Heart left ventricle (tissue), 16 donors: ENCODE measurements at places on chromosomes 5 and 9. TPM values are rescaled to one million over a fixed set of nuclear protein-coding genes. Genes with fewer than 3 reads are reported as not detected.

DNA sequence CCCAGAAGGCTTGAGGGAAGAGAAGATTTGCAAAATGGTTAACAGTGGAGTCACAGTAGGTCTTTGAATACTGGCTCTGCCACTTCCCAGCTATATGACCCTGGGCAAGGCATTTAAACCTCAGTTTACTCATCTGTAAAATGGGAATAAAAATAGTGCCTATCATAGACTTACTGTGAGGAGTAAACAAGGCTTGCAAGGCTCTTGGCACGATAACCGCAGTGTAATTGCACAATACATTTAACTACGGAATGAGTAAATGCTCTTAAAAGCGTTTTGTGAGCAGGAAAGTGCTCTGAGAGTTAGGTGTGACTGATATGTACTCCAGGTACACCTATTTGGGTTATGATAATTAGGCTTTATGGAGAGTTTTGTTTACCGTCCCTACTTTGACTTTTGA is 8.4 kb downstream of the SLC36A3 start:
- no peak for DNase-seq

GRCh38 chr5:141618030-141618803 is 583 bp downstream of the DIAPH1 start:
- DNase-seq: peak; percentile 44

DNA sequence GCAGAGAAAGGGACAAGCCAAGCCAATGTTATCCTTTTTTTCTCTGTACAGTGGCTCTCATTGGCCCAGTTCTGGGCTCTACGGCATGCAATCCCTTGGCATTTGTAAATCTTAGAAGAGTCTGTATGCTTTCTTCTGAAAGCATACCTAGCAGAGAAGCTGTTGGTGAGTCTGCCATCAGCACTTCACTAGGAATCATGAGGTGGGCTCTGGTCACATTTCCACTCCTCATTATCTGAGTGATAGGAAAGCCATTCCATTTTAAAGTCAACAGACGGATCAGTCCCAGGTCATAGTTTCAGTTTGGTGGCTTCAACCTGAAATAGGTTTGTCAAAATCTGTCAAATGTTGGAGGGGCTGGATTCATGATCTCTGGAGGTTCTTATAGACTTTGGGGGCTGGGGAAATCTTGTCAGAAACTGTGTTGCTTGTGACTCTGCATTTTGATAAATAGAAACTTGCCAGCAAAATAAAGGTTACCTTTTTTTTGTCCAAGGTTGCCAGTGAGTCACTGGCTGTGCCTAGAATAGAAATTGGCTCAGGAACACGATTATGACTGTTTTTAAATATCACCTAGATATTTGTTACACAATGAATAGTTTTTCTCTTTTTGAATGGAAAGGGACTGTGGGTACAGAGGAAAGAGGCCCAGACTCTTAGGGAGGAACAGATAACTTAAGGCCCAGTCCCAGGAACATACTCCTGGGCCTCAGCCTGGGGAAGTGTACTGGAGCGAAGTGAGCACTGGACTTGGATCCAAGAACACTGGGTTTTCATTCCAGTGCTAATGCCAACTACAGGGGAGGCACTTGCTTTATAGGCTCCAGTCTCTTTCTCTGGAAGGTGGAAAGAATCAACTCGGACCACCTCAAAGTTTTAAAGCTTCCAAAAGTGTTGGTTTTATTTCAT is 183.1 kb downstream of the NMUR2 start:
- DNase-seq: no peak

DNA sequence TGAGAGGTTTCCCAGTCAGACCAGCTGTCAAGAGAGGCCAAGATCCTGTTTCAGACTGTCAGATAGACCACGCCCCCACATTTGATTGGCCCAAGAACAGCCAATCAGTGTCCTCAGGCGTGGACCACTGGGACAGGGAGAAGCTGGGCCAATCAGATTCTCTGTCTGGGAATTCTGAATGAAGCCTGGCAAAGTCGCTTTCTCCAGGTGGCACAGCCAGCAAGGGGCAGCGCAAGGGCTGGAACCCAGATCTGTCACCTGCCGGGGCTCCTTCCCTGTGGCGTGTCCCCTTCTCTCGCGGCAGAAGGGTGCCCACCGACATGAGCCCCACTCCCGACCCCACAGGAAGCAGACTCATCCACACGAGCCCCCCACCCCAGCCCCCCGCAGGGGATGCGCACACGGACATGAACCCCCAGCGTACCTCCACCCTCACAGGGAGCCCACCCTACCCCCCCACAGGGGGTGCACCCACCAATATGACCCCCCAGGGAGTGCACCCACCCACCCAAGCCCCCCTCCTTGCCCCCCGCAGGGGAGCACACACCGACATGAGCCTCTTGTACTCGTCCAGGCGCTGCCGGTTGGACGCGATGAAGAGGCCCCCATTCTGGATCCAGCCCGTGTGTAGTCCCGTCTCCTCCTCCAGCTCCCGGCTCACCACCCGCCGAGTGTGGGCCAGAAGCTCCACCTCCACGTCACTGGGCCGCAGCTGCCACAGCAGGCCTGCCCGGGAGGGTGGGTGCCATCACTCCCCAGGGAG is 6.1 kb downstream of the SARDH start:
- no peak for DNase-seq

GRCh38 chr5:168328814-168329213 is 37.4 kb downstream of the WWC1 start:
- DNase-seq: no peak

- DNase-seq: no peak
Observed at GRCh38 chr5:152523964-152524363, 118.9 kb upstream of the NMUR2 start.

DNA sequence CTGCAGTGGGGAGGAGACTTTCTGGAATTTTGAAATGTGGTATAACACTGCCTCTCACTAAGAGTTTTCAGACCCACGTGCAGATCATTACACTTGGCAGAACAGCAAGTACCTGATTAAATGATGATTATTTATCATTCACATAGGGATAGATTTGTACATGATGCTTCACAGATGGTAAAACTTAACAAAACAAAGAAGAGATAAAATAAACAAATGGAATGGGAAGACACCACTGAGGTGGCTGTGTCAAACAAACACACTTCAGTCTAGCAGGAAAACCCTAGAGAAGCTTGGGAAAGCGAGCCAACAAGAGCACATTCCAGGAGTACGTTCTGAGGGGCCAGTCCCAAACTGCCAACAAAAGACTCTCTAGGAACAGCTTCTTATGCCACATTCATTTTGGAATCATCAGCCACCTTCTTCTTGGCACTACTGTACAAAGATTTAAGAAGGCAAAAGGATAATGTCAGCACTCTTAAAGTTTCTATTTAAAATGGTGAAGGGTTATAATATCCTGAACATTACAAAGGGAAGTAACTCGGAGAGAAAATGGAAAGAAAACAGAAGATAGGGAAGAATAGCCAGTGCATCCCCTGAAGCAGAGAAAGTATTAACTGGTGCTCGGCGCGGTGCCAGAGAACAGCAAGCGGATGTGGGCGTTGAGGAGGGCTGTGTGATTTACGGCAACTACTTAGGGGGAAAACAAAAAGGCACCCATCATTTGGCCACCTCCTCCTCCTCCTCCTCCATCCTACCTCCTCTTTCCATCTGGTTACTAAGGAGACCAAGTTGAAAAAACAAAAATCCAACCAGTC is 1.6 kb downstream of the MED27 start:
- no peak for DNase-seq

GRCh38 chr9:90773617-90774016 is 28.0 kb upstream of the SYK start:
- no peak for DNase-seq

DNA sequence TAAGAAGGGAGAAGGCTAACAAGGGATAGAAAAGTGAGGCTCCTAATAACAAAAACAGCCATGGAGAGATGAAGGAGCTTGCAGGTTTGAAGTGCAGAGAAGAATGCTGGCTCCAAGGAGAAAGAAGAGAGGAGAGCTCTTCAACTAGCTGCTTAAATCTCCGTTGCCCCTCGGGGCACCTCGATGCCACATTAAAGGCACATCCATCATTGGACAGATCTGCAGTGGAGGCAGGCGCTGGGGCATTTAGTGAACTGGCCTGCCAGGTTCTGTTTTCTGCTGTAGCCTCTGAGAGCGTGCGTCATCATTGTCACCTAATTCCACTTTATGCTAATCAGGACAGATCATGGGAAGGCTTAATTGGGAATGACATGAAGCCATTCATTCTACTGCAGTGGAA is 1426.2 kb upstream of the WWC1 start:
- DNase-seq: no peak

DNA sequence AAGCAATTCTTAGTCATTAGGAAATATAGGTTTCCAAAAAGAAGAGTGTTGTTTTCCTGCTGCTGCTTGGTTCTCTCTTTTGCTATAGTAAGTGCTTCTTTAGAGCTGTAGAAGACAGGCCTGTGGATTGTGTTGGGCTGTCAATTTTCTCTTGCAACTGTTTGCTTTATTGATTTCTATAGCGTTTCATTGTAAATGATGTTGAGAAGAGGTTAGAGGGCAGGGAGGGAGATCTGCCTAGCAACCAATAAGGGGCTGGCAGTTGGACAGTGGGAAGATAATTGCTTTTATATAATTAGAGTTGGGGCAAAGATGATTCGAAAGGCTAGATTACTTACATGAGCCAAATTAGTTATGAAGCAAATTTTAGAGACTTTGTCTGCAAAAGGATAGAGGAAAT is 11.1 kb downstream of the UNC13B start:
- no peak for DNase-seq

DNA sequence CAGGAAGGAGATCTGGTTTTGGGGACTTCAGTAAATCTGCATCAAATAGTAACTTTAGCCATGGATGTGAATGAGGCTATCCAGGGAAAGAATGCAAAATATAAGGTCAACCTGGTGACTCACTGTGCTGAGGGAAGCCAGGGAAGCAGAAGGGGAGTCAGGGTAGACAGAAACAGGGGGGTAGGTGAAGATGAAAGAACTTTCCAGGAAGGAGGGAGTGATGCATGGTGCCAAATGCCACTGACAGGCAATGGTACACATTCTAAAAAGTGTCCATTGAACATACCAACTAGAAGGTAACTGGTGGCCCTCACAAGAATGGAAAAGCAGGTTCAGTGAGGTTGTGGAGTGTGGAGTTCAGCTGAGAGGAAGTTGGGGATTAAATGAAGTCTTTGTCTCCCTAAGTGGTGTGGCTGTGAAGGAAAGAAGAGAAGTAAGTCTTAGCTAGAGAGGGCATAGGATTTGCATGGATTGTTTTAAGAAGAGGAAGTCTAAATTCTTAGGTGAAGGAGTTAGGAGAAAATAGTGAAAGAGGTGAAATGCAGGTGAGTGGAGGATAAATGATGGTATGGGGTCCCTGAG is 35.5 kb downstream of the PALM2AKAP2 start:
- DNase-seq: no peak

The OBP2B gene
- total RNA-seq: not detected

The FRMD3 gene
- total RNA-seq: 63.1 TPM

The KCNN2 gene
- 6.8 TPM for total RNA-seq

The IL3 gene
- total RNA-seq: not detected

The JAKMIP2 gene
- total RNA-seq: 1.5 TPM

The BTNL8 gene
- not detected for total RNA-seq
